ENCODE measurements at places on chromosomes 1 and 21.

- no peak for DNase-seq
- no peak overlapping the region for H3K27ac ChIP-seq
- H3K4me3 ChIP-seq = no peak overlapping the region
- H3K4me1 ChIP-seq = no peaks in the 10 kb centered on the region
- no peaks in the 10 kb centered on the region for H3K27me3 ChIP-seq
These were observed 86.8 kb upstream of the PLPPR4 start for GRCh38 chr1:99177465-99177864.

- no peak overlapping the region for H3K4me3 ChIP-seq
- no peaks in the 10 kb centered on the region for H3K4me1 ChIP-seq
- H3K36me3 ChIP-seq = no peaks in the 10 kb centered on the region
- H3K27me3 ChIP-seq = no peaks in the 10 kb centered on the region
- no peak overlapping the region for H3K27ac ChIP-seq
- no peak for DNase-seq
These were observed 76.7 kb upstream of the RUNX3 start for GRCh38 chr1:25006770-25007169.

DNA sequence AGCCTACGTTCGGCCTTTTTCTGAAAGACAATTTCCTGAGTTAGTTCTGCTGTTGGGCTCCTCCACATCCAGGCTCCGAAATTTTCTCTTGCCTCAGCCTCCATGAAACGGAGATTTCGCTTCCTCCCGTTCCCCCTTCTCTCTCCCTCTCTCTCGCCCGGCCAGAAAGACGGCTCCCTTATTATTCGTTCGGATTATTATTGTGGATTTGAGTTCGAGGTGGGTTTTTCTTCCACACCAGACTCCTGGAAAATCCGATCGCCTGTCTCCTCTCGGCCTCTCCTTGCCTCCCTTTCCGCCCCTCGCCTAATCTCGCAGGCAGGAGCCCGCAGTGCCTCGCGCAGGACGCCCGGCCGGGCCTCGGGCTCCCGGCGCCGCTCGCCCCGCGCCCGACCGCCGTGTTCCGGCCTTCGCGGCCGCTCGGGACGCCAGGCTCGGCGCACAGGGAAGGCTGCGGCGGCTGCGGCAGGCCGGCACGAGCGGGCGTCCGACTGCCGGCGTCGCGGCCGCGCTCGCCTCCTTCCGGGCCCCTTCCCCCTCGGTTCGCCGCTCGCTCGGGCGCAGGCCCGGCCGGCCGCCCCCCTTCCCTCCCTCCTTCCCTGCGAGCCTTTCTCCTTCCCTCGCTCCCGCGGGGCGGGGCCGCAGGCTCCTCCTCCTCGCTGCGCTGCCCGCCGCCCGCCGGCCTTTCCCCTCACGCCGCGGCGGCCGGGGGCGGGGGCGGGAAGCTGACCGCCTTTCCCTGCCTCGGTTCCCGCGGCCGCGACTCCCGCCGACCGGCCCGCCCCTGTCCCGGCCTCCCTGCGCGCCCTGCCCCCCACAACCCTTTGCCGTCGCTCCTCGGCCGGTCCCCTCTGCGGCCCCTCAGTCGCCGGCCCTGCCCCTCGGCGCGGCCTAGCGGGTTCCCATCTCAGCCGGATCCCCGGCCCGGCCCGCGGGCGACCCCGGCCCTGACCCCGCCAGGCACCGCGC lies at the start of gene ARHGEF11:
TSS of gene ARHGEF11 (minus strand) at position 493 of the 969 bp plus-strand sequence. CDS start 1,412 bp downstream, outside the sequence.
- H3K27ac ChIP-seq = peak within 1 kb of the TSS; percentile 87
- H3K36me3 ChIP-seq = no peaks in the 10 kb centered on the region
- peak; percentile 98 for DNase-seq
- peak within 1 kb of the TSS; percentile 86 for H3K4me3 ChIP-seq
- peaks cover 6% of the 10 kb centered on the region for H3K4me1 ChIP-seq
- no peaks in the 10 kb centered on the region for H3K27me3 ChIP-seq

DNA sequence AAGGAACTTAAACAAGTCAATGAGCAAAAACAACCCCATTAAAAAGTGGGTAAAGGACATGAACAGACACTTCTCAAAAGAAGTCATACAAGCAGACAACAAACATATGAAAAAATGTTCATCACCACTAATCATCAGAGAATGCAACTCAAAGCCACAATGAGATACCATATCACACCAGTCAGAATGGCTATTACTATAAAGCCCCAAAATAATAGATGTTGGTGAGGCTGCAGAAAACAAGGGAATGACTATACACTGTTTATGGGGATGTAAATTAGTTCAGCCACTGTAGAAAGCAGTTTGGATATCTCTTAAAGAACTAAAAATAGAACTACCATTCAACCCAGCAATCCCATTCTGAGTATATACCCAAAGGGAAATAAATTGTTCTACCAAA lies 51.2 kb downstream of the MRPL39 start:
- no peaks in the 10 kb centered on the region for H3K36me3 ChIP-seq
- no peaks in the 10 kb centered on the region for H3K4me1 ChIP-seq
- no peak overlapping the region for H3K27ac ChIP-seq
- H3K4me3 ChIP-seq = no peak overlapping the region
- no peak for DNase-seq

GRCh38 chr1:151455966-151456365 lies 3.3 kb downstream of the POGZ start:
- H3K36me3 ChIP-seq = no peaks in the 10 kb centered on the region
- no peak overlapping the region for H3K27ac ChIP-seq
- H3K27me3 ChIP-seq = no peaks in the 10 kb centered on the region
- no peak overlapping the region for H3K4me3 ChIP-seq
- DNase-seq = no peak

- no peak overlapping the region for H3K27ac ChIP-seq
- H3K27me3 ChIP-seq = no peaks in the 10 kb centered on the region
- no peak overlapping the region for H3K4me3 ChIP-seq
- H3K36me3 ChIP-seq = peaks cover 2% of the 10 kb centered on the region
- DNase-seq = no peak
- no peaks in the 10 kb centered on the region for H3K4me1 ChIP-seq
These were observed 17.0 kb downstream of the TRAF5 start for GRCh38 chr1:211343607-211344006.

GRCh38 chr1:171109966-171110365 lies 19.3 kb downstream of the FMO3 start:
- peaks cover 4% of the 10 kb centered on the region for H3K4me1 ChIP-seq
- no peaks in the 10 kb centered on the region for H3K36me3 ChIP-seq
- no peaks in the 10 kb centered on the region for H3K27me3 ChIP-seq
- H3K27ac ChIP-seq = no peak overlapping the region
- no peak overlapping the region for H3K4me3 ChIP-seq

DNA sequence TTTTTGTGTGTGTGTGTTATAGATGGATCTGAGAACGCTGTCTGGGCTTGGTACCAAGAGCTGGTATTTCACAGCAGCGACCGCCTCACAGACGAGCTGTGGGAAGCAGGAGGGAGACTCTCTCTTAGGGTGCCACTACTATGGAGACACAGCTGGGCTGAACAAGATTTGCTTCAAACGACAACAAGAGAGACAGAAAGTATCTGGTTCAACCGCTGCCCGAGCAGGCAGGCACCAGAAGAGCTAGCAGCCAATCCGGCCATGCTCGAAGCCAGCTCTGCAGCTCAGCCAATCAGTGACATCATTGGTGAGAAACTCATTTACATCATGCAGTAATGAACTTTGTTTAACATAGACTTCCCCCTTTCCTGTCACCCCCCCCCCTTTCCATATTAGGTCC lies 341.3 kb downstream of the USP25 start:
- DNase-seq = peak; percentile 23
- H3K4me3 ChIP-seq = peak overlapping the region; percentile 57
- H3K27ac ChIP-seq = no peak overlapping the region
- H3K4me1 ChIP-seq = no peaks in the 10 kb centered on the region
- H3K27me3 ChIP-seq = no peaks in the 10 kb centered on the region

DNA sequence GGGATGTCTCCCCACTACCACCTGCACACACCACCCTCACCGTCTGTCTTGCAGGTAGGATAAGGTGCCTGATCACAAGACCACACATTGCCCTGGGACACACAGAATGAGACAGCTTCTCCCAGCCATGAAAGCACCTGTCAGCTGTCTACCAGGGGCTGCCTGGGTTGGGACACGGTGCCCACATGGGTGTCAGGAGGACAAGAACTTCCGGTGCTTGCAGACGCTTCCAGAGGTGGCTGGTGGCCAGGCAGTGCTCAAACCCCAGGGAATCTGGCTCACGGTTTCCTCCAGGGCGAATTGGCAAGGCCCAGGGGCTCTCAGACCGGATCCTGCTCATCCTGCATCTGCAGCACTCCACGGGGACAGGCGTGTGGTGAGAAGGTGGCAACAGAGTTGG lies 182.6 kb upstream of the ARHGEF16 start:
- H3K27me3 ChIP-seq = no peaks in the 10 kb centered on the region
- DNase-seq = no peak
- H3K27ac ChIP-seq = no peak overlapping the region
- H3K36me3 ChIP-seq = no peaks in the 10 kb centered on the region

DNA sequence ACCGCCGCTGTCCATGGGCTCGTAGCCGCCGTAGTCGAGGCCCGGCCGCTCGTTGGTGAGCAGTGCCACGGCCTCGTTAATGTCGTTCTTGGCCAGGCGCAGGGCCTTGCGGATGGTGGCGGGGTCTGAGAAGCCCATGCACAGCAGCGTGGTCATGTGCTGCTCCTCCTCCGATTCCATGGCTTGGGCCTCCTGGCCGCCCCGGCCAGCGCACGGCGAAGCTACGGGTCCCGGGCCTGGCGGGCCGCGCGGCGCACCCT lies 300 bp downstream of the USP24 start:
- H3K27ac ChIP-seq = peak overlapping the region; percentile 28
- no peaks in the 10 kb centered on the region for H3K36me3 ChIP-seq

- no peaks in the 10 kb centered on the region for H3K27me3 ChIP-seq
- H3K4me3 ChIP-seq = no peak overlapping the region
- H3K4me1 ChIP-seq = peaks cover 3% of the 10 kb centered on the region
- no peak overlapping the region for H3K27ac ChIP-seq
- DNase-seq = no peak
These were observed 105.2 kb downstream of the ZSCAN20 start for GRCh38 chr1:33577663-33578062.

GRCh38 chr1:180525715-180526039 lies 23.3 kb upstream of the ACBD6 start:
- peak overlapping the region; percentile 15 for H3K27ac ChIP-seq
- no peak overlapping the region for H3K4me3 ChIP-seq
- no peaks in the 10 kb centered on the region for H3K36me3 ChIP-seq
- H3K4me1 ChIP-seq = peaks cover 6% of the 10 kb centered on the region
- no peak for DNase-seq
- H3K27me3 ChIP-seq = no peaks in the 10 kb centered on the region
